ENCODE measurements at places on chromosomes 13 and 19.

DNA sequence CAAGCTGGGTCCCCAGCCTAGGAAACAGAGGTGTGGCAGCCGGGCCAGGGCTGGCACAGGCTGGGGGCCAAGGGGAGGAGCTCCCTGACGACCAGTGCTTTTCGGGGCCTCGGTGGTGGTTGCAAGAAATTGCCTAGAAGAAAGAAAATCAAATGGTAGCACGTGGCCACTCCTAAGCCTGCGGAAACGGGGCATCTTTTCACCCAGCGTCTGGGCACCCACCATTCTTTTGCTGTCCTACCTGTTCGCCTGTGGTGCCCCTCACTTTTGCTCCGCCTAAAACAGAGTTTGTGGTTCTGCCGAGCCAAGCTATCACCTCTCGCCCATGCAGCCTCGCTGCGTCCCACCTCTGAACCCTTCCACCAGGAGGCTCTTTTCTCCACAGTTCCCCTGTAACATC is 7.1 kb upstream of the KRTDAP start:
- no peak for DNase-seq

- no peak for DNase-seq
These were observed 84.6 kb upstream of the MTIF3 start for GRCh38 chr13:27534981-27535380.

GRCh38 chr13:32504263-32504662 is 34.3 kb downstream of the N4BP2L2 start:
- no peak for DNase-seq

- no peak for DNase-seq
These were observed 5.3 kb downstream of the PDCD2L start for GRCh38 chr19:34409189-34410164.

- DNase-seq, result no peak
These were observed 796 bp upstream of the LSM14A start for GRCh38 chr19:34171539-34171876.

GRCh38 chr13:102816708-102817107 is 17.8 kb downstream of the BIVM start:
- DNase-seq, result no peak

DNA sequence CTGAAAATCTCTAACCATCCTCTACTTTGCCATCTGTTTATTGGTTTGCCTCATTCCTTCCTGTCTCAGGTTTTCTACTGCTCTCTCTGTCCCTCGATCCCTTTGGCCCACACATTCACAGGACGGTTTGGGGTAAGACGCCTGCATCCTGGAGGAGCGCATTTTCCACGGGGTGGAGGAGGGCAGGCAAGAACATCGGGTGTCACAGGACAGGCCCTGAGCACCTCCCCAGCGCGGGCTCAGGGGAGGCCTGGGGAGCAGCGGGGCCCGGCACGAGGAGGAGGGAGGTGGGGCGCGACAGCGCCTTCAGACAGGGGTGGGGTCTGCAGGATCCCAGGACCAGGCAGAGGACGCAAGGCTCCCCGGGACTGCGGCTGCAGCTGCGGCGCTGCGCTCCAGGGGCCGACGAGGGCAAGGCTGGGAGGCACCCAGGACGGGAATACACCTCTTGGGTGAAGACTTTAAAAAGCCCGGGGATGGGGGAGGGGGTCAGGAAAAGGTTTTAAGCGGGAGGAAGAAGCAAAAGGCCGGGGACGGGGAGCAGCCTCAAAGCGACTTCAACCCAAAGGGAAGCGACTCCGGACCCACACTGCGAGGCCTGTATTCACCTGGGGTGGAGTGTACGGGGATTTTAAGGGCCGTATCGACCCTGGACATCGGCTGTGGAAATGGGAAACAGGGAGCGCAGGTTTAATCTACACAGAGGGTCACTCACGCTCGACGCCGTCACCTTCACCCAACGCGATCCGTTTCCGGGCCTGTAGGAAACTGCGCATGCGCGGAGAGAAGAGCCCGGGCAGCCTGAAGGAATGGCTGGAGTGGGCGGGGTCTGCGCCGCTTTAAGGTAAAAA is at the start of gene ZNF415:
Gene ZNF415, minus strand, starts transcription at position 770 of the 851 bp plus-strand sequence. CDS start 10,234 bp downstream, outside the sequence.
- DNase-seq, result peak; percentile 42

- no peak for DNase-seq
These were observed 92.0 kb upstream of the WASF3 start for GRCh38 chr13:26465514-26465913.

GRCh38 chr19:42386974-42387707 is 3.0 kb downstream of the CNFN start:
- no peak for DNase-seq

DNA sequence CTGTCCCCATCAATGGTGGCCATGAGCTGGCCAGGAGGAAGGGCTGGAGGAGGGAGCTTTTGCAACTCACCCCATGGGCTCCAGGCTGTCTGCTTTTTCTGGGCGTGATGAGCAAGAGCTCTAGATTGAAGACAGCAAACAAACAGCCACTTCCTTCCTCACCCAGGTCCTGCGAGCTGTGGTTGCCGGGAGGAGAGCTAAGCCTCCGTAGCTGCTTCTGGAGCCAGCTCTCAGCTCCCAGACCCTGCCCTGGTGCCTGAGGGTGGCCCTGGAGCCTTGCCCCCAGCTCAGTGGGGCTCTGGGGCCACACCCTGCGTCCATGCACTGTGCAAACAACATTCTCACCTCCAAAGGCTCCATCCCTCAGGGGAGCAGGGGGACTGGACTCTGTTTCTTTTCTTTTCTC is 6.2 kb downstream of the MYO1F start:
- DNase-seq, result no peak

Measured in iPS DF 19.7 (cell line).